Stimulated activated CD4-positive, alpha-beta T cell treated with anti-CD3 and anti-CD28 coated beads, TNF-alpha, amount 100 ng/mL, for 1 hour (primary cell): ENCODE measurements at places on chromosomes 4 and X.

DNA sequence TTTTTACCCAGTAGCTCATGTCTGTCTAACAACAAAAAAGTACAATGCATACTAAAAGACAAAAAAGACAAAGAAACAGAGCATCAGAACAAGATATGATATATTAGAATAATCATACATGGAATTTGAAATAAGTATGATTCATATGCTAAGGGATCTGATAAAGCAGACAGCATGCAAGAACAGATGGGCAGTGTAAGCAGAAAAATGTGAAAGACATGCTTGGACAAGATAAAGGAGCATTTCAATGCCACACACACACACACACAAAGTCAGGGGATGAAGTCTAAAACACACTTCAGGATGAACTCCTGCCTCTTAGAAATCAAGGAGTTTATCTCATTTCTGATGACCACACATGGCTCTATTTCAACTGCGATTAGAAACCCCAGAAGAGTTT is 649.6 kb upstream of the NDST4 start:
- DNase-seq, result no peak

- DNase-seq, result no peak
Observed at GRCh38 chr4:138190452-138190858, 51.7 kb downstream of the SLC7A11 start.

- no peak for DNase-seq
Observed at GRCh38 chrX:67543818-67544217, at the start of gene AR. TSS of gene AR (plus strand) at chrX:67544021. CDS start at chrX:67545147, 1,126 bp downstream.

DNA sequence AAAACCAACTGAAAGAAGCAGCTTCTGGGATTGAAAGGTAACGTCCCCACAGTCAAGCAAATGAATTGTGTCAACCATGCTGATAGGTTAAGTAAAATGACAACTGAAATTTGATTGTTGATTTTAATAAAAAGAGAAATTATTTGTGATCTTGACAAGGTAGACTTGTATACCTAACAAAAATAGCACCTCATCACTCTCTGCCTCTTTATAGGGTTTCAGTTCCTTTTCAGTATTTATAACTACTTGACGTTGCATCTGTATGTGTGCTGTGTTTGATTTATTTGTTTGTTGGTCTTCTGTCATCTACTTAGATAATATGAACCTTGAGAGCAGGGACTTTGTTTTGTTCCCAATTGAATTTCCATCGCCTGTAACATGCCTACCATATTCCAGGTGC is 7.9 kb upstream of the PPP3CA start:
- no peak for DNase-seq

DNA sequence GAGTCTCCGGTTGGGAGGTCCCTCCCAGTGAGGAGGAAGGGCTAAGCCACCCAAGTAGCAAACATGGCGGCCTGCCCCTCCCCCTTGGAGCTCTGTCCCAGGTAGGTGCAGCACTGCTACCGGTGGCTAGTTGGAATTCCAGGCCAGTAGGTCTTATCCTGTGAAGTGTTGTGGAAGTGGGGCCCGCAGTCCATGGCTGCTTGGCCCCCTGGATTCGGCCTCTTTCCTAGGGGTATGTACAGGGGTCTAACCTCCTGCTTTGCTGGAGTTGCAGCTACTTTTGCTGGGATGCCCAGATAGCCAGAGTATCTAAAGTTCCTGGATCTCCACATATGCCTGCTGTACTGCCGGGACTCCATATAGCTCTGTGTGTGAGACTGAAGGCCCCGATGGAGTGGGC is 9.9 kb upstream of the TMSB15C start:
- DNase-seq, result no peak

DNA sequence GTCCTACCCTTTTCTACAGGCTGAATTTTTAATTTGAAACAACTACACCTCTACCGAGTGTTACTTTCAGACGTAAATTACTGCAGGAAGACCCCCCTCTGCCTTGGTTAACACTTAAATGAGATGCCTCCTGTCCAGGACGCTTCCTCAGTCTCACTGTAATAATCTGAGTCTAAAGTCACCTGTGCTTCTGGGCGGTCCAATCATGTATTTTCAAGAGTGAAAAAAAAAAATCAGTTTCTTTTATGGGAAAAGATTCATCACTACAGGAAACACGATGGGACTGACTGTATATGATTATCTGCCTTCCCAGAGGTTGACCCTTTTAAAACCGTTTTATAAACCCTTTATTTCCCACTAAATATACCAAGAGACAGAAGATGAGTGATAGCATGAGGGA is 776 bp downstream of the RBM47 start:
- no peak for DNase-seq

- DNase-seq, result no peak
Observed at GRCh38 chr4:80017125-80017854, 55.7 kb downstream of the ANTXR2 start.

DNA sequence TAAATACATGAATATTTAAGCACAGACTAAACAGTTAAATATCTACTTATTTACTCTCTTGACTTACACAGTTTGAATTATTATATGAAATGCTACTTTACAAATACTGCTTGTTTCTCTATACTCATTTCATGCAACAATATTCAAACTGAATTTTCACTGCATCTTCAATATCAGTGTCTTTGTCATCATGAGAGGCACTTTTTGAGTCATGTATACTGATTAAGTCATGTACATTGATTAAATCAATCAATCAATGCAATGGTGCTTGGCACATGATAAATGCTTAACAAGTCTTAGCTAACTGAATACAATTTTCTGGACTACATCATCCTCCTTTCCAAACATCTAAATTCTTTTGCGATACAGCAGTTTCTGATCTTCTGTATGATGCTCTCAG is 67.1 kb downstream of the CHM start:
- no peak for DNase-seq

- DNase-seq, result no peak
Observed at GRCh38 chr4:156309031-156309430, 355.4 kb upstream of the CTSO start.

- DNase-seq, result no peak
Observed at GRCh38 chrX:155048977-155049619, 21.8 kb downstream of the CMC4 start.

- DNase-seq, result no peak
Observed at GRCh38 chr4:15855804-15856475, 77.8 kb downstream of the CD38 start.

DNA sequence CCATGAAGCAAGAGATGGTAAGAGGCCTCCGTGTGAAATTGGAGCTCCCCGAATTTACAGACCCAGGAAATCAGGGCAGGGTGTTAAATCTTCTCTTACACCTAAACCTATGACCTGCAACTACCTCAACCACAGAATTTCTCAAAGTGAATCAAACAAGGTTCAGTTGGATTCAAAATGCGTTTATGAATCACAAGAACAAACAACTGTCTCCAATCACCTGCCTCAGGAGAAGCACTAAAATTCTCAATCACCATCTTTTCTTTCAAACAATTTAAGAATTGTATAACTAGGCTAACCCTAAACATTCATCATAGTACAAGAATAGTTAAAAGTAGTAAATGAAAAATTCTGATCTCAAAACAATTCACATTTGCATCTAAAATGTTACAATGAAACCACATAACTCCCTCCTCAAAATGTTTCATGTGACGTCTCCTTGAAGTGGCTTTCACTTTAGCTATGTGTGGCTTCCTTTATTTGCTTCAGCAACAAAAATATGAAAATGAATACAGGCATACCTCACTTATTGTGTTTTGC is 19.2 kb downstream of the PPP3CA start:
- no peak for DNase-seq

- DNase-seq, result no peak
Observed at GRCh38 chrX:119935215-119935874, 8.2 kb downstream of the NKAP start.

GRCh38 chrX:68292471-68292870 is 140.8 kb downstream of the OPHN1 start:
- no peak for DNase-seq

DNA sequence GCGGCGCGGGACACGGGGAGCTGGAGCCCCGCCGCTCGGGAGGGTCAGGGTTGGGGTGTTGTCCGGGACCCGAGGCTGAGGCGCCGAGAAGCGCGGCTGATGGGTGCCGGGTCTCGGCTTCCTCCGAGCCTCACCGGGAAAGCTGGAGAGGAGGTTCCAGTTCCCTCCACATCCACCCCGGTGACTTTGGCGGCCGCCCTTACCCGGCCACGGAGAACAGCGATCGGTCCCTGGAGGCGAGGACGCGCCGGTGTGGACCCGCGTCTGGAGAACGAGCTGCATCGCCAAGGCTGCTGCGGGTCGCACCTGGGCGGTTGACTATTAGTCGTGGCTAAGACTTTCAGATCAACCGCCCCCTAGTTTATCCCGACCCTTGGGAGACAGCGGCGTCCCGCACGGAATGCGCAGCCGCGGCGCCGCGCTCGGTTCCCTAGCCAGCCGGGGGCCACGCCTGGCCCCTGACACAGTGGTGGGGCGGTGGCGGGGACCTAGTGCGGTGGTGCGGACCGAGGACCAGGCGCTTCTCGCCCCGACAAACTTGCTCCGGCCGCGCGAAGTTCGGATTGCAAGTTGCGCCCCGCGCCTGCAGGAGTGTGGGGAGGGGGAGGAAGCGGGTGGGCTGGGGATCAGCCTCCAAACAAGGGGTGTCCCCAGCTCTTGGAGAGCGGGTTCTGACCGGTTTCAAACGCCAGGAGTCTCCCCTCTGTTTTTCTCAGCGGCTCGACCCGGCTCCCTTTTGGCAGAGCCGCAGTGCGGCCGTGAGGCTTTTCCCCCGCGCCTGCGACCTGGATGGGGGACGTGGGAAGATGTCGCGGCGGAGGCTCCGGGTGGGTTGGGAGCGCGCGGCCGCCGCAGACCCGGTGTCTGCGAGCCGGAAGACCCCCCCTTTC is 568 bp downstream of the FHDC1 start:
- no peak for DNase-seq

GRCh38 chr4:48450740-48451139 is 32.4 kb upstream of the SLC10A4 start:
- no peak for DNase-seq

DNA sequence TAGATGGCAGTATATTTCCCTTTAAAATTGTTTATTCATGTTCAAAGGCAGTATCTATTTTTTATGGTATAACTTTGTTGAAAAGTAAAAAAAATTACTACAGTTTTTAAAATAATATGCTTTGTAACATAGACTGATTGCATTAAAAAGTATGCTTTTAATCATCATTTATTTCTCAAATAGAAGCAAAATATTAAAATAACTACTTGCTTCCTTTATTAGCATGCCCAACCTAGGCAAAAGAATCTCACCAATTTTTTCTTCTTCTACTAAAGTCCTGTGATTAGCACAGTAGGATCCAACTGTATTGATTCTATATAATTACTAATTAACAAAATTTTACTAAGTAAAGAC is 69.6 kb upstream of the NFKB1 start:
- no peak for DNase-seq

DNA sequence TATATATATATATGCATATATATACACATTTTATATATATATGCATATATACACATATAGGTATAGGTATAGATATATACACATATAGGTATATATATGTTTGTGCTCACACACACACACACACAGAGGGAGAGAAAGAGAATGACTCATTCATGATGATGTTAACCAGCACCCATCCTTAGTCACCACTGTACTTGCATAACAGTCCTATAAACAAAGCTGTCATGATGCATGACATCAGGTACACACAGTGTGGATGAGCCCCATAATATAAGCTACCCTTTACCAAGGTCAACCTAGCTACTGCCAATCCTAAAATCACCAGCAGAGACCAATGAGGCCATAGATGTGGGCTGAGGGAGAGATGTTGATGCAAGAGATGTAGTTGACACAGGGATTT is 1408.0 kb downstream of the RAPGEF2 start:
- DNase-seq, result no peak

GRCh38 chr4:114563536-114564315 is 34.9 kb upstream of the UGT8 start:
- no peak for DNase-seq

GRCh38 chrX:148722966-148723365 is 222.5 kb downstream of the AFF2 start:
- no peak for DNase-seq

GRCh38 chrX:7100022-7100421 is 47.5 kb upstream of the STS start:
- no peak for DNase-seq

DNA sequence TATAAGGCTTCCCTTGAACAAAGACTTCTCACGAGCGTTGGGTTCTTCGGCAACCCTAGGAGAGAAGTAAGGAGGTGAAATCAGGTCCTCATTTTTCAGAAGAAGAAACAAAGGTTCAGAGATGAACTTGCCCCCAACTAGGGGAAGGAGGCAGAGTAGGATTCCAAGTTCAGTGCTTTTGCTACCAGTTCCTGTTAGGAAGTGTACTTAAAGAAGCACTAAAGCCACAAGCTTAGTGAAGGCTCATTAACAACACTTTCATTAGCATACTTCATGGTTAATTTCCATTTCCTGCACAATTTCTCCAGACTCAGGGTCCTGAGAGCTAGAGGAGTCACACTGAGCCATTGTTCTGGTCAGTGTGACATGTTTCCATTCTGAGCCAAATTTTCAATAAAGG is 52.1 kb downstream of the VSIG4 start:
- no peak for DNase-seq

DNA sequence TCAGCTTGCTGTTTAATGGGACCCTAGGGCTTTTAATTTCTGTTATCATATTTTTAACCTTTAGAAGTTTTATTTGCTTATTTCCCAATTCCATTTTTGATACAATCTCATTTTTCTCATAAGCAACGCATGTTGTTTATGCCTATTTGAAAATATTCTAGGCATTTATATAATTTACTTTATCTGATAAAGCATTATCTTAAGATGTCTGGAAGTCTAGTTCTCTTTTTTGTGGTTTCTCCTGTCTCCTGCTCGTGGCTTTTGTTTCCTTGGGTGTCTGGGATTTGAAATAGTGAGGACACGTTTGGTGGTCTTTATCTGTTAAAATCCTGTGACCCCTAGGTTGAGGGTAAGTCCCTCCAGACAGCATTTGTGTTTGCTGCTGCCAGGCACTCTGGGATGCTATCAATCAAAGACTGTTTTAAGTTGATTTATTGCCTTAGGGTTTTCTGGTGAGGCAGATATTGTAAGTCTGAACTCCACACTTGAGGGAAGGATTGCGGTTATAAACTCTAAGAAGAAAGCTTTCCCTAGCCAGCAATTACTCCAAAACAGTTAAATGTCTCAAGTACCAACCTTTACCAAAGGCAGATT is 208.0 kb downstream of the PRDM5 start:
- DNase-seq, result no peak

DNA sequence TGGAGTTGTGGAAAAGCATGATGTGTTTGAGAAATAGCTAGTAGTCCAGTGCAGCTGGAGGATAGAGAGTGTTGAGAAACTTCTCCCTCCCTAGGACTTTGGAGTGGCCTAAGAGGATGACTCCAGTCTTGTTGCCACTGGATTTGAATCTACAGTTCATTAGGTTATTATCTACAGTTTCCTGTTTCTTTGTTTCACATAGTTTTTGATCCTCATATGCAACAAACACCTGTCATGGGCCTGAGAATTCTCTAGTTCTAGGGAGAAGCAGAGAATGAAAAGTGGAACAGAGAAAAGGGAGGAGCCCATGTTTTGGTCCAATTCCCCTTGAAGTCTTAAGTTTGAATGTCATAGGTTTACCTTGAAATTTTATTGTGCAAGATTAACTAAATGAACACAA is 73.6 kb upstream of the TBC1D9 start:
- DNase-seq, result no peak
